ENCODE measurements at places on chromosomes 7 and 10.

DNA sequence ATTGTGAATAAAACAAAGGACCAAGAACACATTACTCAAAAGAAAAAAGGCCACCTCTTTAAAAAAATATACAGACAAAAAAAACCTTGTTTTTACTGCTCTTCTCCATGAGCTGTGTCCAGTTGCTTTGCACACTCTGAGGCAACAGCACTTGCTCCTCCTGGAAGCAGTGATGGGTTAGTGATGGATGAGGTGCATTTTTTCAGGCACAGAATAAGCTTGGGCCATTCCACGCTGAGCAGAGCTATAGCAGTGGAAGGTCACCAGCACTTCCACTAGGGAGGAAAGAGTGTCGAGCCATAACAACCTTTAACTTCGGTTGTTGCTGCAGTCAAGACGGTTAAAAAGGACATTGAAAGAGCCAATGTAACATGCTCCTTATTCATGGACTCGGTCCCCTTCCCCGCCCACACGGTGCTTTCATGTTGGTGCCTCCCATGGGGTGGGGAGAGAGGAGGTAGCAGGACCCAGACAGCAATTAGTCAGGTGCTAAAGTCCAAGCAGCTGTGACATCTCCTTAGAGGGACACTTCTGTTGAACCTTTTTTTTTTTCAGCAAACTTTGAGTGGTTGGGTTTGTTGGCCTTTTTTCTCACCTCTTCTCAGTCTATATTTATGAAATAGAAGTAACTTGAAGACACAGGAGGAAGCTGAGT, 136.5 kb upstream of the ADARB2 start:
- no peak for DNase-seq

DNA sequence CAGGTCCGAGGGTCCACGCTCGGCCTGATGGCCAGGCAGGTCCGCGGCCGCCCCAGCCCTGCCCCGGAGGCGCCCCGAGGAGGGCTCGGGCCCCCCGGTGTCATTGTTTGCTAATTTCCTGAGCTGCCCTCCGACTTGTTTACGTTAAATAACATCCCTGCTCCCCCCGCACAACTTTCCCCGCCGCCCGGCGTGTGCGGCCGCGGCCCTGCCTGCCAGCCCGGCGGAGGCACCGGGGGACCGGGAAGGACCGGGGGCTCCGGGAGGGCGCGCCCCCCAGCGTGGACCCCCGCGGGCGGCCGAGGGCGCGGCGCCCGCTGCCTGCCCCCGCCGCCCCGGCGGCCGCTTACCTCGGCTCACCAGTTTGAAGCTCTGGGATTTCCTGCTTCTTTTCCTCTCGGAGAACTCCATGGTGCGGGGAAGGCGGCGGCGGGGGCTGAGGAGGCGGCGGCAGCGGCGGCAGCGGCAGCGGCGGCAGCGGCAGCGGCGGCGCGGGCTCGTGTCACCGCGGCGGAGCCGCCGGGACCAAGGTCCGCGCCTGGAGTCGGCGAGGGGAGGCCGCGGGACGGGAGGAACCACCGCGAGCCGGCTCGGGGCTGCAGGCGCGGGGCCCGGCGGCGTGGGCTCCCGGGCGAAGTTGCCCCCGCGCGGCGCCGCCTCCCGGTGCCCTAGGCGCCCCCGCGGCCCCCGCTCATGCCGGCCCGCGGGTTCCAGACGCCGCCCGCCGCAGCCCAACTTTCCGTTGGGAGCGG, 515 bp downstream of the BEND7 start:
- no peak for DNase-seq

DNA sequence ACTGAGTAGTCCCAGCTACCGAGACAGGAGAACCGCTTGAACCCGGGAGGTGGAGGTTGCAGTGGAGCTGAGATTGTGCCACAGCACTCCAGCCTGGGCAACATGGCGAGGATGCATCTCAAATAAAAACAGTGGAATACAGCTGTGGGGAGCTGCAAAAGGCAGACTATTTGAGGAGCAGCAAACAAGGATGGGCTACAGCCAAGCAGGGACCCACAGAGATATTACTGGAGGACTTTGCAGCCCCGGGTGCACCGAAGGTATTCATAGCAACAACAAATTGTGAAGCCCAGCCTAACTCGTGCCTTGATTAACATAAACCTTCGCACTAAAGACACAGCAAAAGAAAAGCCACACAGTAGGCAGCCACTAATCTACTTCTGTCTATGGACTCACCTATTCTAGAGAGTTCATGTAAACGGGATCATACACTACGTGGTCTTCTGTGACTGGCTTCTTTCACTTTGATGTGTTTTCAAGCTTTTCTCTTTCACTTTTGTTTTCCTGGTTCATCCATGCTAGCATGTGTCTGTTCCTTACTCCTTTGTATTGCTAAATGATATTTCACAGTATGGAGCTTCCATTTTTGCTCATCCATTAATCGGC, 34.0 kb downstream of the PODXL start:
- no peak for DNase-seq

DNA sequence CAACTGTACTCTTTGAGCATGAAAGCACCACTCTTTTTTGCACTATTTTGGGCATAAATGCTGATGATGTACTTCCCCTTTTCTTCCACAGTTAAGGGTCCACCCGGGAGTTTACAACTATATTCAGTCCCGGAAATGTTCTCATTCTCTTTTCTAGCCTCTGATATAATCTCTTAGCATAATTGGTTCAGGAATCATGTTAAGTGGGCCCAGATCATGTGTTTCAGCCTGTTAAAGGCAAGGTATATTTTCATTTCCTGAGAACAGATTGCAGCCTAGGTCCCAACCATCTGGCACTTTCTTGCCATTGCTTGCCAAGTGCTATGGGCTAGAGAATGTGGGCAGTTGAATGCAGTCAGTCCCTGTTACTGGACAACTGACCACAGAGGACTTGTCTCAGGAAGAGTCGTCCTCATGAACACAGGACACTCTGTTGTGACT, 111.4 kb upstream of the GLCCI1 start:
- DNase-seq: peak; percentile 89

DNA sequence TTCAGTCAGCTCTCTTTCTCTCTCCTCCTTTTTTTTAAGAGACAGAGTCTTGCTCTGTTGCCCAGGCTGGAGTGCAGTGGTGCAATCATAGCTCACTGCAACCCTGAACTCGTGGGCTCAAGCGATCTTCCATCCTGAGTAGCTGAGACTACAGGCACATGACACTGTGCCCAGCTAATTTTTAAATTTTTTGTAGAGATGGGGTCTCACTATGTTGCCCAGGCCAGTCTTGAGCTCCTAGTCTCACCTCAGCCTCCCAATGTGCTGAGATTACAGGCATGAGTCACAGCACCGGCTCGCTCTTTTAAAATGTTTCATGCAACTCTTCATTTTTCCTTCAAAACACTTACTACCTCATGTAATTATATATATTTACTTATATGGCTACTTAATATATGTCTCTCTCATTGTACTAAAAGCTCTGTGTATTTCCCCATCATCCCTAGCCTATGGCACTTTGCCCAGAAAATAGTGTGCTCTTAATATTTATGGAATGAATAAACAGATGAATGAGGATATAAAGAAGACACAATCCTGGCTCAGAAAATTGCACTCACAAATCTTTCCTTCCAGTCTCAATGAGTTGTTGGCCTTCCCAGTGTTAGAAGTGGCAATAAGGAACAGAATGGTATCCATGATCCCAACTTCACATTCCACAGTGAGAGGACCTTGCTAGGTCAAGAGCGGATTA, 33.9 kb downstream of the EBLN1 start:
- no peak for DNase-seq

- peak; percentile 87 for DNase-seq
Observed at GRCh38 chr10:7027913-7028808, 382.7 kb downstream of the SFMBT2 start.

DNA sequence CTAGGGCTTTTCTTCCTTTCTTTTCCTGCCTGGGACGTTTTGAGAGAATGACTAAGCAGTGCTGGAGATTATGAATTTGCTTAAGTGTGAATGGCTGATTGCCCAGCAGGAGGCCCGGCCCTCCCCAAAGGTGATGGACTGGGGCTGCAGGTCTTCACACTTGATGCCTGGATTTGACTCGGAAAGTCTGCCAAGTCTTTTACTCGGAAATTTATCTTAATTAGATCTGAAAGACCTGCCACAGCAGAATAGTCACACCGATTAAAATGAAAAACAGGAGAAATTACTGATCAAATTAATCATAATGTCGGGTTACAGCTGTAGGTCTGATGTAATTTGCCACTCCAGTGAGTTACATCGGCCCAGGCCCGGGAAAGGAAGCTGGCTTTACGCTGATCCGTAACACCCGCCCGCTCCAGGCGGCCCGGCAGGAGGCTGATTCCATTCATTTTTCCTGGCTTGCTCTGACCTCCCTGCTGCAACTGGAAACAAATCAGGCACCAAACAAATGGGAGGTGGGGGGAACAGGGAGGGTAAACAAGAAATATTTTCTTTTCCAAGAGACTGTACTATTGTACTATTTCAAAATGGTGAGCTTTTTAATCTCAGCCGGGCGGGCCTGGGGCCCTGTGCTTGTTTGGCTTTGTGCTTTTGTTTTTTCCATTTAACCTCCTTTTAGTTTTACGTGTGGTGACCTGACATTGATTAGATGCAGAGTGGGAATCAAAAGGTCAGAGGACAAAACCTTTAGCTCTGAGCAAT, 212.4 kb upstream of the YAE1 start:
- DNase-seq: no peak

DNA sequence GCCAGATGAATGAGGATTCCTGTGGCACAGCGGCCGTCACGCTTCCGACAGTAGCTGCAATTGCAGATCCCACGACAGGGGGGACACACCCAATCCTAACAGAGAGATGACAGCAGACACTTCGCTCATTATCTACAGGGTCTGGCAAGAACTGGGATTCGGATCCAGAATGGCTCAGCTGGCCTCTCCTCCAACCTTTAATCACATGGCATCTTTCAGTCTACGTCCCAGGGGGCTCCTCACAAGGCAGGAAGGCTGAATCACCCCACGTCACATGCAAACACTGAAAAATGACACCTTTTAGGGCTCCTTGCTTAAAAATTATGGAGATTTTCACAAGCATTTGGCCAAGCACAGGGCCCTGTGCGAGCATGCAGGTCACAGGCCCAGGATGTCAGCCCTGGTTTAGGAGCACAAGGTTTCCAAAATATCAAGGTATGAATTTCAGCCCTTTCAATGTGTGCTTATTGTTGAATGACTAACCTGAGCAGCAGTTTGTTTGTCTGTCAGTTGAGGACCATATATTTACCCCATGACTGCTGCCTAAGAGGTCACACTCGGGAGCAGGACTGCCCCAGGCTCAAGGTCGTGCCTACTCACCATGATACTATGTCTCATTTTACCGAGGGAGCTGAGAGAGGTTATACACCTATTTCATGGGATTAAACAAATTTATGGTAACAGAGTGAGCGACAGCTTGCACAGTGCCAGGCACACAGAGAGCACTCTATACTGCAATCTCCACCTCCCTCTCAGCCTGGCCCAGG, 42.5 kb downstream of the CDCA7L start:
- DNase-seq: no peak

DNA sequence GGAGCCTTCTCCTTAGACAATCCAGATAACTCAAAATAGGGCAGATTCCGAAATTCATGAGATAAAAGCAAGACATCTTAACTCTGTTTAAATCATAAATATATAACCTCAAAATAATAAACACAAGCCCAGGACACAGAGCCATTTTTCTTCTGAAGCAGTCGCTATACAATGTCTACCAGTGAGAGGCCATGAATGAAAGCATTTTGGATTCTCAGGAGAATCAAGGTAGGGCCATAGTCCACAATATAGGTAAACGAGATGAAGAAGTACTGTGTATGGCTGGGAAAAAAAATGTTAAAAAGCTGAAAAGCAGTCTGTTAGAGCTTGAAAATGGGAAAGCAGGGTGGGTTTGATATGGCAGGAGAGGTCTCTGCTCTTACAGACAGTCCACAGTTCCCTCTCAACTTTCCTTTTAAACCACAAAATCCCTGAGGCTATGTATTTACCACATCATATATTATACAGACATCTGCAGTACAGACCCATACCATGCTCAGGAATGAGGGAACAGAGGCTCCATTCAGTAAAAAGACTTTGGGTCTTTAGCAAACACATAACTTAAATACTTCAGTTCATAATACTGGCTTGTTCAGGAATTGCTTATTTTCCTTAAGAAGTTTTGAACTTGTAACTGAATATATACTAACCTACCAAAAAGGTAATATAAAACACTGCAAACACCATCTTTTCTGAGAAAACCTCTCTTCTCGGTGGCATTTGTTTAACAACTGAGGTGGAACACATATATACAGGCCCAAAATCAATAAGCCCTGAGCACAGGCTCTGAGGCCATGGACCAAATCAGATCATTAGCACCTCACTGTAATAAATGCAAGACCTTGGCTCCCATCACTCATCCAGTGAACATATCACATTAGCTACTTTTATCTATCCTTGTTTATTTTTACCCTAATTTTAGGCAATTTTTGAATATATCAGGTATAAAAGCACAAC, 109.3 kb downstream of the SORBS1 start:
- no peak for DNase-seq

DNA sequence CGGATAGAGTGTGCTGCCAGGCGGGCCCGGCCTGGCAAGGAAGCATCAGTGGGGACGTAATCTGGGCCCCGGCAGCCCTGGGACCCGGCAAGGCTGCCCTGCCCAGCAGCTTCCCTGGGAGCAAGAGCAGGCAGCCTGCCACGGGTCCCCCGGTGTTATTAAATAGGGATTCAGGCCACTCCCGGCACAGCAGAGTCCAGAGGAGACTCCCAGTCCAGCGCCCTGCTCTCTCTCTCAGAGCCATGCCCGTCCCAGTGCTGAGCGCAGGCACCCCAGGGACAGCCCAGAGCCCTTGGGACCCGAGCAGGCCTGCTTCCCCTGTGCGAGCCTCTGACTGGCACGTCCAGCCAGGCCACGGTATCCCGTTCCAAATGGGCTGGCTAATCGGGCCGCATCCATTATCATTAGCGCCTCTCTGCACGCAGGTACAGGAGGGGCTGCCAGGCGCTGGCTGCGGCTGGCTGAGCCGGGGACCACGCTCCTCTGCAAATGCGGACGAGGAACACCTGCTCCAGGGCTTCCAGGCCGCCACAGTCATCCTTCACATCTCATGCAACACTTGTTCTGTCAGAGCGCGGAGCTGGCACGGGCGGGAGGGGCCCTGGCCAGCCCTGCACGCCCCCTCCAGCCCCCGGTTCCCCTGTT, 344.2 kb upstream of the MKI67 start:
- no peak for DNase-seq

GRCh38 chr10:122407375-122408125, 33.0 kb downstream of the PLEKHA1 start:
- no peak for DNase-seq

- DNase-seq: no peak
Observed at GRCh38 chr7:72447465-72448204, 35.5 kb upstream of the CALN1 start.

DNA sequence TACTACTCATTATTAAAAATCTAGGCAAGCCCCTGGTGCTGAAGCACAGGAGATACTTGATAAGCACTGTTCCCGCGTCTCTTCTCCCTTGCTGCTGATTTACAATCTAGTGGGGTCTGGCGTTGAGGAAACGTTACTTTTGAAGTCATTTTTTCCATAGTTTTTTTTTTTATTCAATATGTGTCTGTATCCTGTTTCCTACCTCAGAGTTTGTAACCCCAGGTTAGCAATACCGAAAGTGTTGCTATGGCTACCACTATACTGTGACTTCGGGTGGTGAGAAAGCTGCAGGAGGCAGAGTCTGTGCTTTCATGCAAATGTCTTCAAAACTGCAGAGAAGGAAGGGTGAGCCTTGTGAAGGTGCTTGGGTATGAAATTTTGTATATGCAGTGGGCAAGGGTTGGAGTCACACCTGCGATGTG, 458.8 kb upstream of the GHITM start:
- no peak for DNase-seq
